ENCODE measurements at places on chromosomes 6 and 20. TPM values are rescaled to one million over a fixed set of nuclear protein-coding genes. Genes with fewer than 3 reads are reported as not detected.

GRCh38 chr6:91538622-91539021 is 951.8 kb upstream of the MAP3K7 start:
- no peak for DNase-seq

DNA sequence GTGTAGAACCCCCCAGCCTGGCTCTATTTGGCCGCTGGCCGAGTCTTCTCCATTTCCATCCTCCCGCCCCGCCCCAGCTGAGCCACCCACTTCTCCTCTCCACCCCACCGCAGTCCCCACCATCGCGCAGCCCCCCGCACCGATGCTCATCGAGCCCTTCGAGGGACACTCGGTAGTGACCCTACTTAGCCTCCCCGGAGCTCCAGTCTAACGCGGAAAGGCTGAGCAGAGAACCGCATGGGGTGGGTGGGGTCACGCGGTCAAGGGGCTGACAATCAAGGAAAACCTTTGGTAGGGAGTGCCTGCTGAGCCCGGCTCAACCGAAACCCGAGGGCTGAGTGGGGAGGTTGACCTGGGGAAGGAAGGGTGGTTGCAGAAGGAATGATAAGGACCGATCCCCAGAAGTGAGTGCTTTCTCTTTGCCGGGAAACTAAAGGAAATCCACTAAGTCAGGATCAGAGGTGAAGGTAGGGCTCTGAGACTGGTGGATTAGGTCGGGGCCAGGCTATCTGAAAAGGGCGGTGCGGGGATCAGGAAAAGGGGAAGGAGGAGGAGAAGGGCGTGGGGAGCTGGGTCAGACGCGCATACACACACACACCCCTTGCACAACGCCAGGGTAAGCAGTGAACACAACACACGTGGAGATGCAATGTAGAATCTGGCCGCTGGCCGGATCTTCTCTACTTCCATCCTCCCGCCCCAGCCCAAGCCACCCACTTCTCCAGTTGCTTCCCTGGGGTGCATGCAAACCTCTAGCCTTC is 49.8 kb downstream of the CPXM1 start:
- no peak for DNase-seq

DNA sequence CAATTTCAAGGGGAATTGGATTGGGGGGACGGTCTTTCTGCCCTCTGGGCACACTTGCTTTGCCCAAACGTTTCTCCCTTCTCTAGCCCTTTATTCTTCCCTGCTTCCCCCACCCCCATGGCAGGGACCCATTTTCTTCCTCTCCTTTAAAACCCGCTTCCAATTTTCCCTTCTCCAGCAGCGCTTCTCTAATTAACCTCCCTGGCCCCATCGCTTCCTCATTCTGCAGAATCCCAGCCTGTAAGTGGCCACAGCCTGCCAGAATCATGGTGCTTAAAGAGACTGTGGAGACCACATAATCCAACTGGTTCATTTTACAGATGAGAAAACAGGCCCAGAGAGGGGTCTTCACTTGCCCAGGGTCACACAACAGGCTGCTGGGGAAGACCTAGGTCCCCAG is 61.4 kb downstream of the CPNE5 start:
- DNase-seq: no peak

The F13A1 gene
- total RNA-seq: not detected

GRCh38 chr6:56899311-56899710 is 55.6 kb upstream of the BEND6 start:
- peak; percentile 22 for DNase-seq

DNA sequence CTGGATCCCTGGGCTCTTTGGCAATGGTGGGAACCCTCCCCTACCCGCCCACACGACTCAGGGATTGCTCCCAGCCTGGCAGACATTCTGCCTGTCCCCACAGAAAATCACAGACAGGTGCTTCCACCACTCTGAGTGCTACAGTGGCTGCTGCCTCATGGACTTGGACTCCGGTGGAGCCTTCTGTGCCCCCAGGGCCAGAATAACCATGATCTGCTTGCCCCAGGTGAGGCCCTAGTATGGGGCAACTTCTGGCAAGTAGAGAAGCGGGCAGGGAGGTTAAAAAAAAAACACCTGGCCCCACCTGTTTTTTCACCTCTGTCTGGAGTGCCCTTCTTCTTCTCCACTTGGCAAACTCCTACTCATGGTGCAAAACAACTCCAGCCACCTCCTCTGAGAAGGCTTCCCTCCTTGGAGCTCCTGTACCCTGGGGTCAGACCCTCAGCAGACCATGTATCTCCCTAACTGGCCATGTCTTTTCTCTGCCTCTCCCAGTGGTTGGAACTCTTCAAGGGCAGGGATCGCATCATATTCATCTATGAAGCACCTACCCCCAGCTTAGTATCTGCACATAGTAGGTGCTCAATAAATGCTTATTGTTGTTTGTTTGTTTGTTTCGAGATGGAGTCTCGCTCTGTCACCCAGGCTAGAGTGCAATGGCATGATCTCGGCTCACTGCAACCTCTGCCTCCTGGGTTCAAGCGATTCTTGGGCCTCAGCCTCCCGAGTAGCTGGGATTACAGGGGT is 1.1 kb downstream of the CLPSL2 start:
- no peak for DNase-seq

- DNase-seq: no peak
Measured at GRCh38 chr6:26173836-26174145, 86.6 kb downstream of the HFE start.

The RAB44 gene
- total RNA-seq: under 0.01 TPM

The ARMH2 gene
- total RNA-seq: not detected

- no peak for DNase-seq
Measured at GRCh38 chr6:84065693-84066290, 32.2 kb downstream of the MRAP2 start.

The CTCFL gene
- total RNA-seq: not detected

DNA sequence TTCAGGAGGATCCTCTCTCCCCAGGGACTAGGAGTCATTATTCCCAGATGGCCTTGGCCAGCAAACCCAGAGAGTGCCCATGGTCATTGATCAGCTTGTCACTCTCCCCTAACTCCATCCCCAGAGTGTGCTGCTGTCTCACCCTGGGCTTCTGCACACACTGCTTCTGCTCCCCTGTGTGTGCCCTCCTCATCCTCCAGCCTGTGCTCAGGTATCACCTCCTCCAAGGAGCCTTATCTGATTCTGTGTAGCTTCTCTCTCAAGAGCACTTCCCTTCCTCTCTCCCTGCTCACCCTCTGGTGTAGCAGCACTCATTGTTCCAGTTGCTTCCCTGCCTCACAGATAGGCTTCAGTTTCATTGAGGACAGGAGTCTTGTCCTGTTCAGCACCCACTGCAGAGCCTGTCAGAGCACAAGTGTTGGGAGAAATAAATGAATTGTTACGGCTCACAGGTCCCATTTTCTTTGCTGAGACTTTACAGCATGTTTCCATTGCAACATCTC is 102.4 kb downstream of the JAG1 start:
- DNase-seq: no peak

- no peak for DNase-seq
Measured at GRCh38 chr6:87968435-87969278, 79.0 kb upstream of the SPACA1 start.

The GSTA1 gene
- not detected for total RNA-seq

DNA sequence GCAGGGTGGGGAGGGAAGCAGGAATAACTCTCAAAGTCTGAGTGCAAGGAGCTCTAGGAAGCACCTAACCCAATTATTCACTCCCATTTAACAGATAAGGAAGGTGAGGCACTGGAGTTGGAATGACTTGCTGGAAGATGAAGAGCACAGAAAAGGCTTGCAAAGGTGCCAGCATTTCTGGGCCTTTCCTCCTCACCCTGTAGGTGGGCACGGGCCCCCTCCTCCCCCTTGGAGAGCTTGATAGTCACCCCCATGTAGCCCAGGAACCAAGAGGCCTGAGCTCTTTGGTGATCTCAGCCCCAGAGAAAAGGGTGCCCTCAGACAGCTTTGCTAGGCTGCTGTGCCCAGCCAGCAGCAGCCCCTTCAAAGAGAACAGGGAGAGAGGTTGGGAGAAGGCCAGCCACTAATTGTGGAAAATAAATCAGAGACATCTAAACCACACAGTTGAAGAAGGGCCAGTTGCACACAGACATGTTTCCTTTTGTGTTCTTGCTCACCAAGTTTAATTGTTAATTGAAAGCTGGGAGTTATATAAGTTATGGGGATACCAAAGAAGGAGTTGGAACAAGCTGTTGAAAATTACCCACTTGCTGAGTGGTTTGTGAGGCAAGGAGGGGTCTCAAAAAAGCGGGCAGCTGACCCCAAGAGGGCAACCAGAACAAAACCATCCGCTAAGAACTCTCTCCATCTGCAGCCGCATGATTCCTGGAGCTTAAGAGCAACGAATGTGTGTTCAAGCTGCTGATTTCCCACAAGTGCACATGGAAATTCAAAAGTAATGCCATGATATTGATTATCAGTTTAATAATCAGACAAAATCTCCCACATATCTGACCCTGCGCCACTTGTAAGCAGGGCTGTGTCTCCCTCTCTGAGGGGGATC is 77.0 kb downstream of the MRPL14 start:
- DNase-seq: no peak

GRCh38 chr6:39903656-39904055 is 30.6 kb downstream of the MOCS1 start:
- no peak for DNase-seq

The LIN28B gene
- not detected for total RNA-seq

DNA sequence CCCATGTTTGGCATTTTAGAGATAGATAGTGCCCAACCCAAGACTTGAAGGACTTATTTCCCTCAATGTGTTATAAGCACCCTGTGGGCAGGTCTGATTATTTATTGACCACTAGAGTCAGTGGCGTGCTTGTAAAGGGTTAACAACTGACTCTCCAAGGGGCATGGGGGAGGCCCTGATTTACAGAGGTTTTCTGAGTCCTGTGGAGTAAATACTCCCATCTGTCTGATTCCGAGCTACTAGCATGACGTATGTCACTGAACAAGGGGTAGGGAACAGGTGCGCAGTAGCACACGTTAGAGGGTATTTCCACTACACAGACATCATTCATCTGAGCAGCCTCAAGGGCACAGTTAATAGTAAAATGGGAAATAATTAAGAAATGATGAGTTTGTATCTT is 17.4 kb upstream of the TRAM2 start:
- no peak for DNase-seq

The SPATS1 gene
- total RNA-seq: not detected

- no peak for DNase-seq
Measured at GRCh38 chr6:147903321-147903720, 394.8 kb downstream of the SAMD5 start.

All from dermis microvascular lymphatic vessel endothelial cell (primary cell).